Psoas muscle (tissue), 8 donors: ENCODE measurements at places on chromosomes 3 and 15. TPM values are rescaled to one million over a fixed set of nuclear protein-coding genes. Genes with fewer than 3 reads are reported as not detected.

Gene PIK3CA
- total RNA-seq: 18.7 TPM

- DNase-seq: no peak
Measured at GRCh38 chr3:152664766-152665165, 170.2 kb upstream of the P2RY1 start.

GRCh38 chr15:25403771-25404170 is 35.1 kb downstream of the UBE3A start:
- no peak for DNase-seq

DNA sequence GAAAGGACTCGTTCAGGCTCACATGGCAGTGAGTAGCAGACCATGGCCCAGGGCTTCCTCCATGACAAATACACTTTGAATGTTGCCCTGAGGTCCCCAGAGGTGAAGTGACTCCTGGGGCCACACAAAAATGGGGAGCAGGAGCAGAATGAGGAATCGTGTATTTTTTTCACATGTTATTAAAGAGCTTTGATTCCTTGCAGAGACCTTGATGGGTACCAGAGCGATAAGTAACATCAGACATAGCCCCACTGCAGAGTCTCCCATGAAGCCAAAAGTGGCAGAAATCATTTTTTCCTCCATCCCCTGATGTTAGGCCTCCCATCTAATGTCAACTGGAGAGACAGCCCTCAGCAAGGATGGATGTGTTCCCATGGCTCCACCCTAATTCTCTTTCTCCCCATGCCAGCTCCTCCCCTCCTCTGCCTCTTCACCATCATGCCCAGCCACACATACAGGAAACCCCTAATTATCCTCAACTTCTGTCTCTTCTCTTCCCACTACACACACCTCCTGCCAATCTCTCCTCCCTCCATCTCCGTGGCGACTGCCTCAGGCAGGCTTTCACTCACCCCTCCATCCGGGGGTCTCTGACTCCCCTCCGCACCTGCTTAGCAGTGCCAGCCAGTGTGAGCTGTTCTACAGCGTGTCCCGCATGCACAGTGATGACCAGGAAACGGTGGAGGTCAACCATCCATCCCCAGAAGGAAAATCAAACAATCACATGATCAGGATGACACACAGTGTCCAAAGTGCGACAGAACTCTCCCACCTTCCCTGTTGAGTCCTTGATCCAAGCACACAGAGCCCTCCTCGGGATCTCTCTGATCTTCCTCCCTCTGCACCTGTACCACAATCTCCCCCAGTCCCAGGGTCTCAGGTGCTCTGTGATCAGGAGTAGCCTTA is 7.1 kb upstream of the SSUH2 start:
- DNase-seq: no peak

Gene CAMP
- total RNA-seq: not detected

- DNase-seq: no peak
Measured at GRCh38 chr3:142613491-142613890, 17.3 kb downstream of the PLS1 start.
